ENCODE measurements at places on chromosomes 6 and 20. TPM values are rescaled to one million over a fixed set of nuclear protein-coding genes. Genes with fewer than 3 reads are reported as not detected.

The ANGPT4 gene
- total RNA-seq: not detected

The TNF gene
- not detected for total RNA-seq

The NXT1 gene
- 28.5 TPM for total RNA-seq

The TP53INP2 gene
- 4.4 TPM for total RNA-seq

The ME1 gene
- 36.3 TPM for total RNA-seq

The GLO1 gene
- total RNA-seq: 134 TPM

The TTBK1 gene
- not detected for total RNA-seq
